LNCaP clone FGC (cell line): ENCODE measurements at places on chromosomes 12 and 14.

- DNase-seq = no peak
These were observed 10.4 kb downstream of the CPNE6 start for GRCh38 chr14:24081739-24082211.

DNA sequence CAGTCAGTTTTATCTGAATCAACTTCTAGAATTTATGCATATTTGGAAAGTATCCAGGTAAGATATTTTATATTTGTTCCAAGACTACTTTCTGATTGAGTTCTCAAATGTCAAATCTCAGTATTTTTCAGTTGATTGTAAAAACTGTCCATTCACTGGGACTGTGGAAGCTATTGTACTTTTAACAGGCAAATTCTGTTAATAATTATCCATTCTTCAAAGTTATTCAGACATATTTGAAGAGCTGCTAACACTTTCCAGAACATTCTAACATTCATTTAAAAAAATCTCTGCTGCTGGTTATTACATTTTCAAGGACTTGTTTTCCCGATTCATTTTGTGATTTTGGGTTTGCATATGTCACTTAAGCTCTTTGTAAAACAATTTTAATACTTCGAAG lies 59.7 kb downstream of the PIK3C2G start:
- no peak for DNase-seq

DNA sequence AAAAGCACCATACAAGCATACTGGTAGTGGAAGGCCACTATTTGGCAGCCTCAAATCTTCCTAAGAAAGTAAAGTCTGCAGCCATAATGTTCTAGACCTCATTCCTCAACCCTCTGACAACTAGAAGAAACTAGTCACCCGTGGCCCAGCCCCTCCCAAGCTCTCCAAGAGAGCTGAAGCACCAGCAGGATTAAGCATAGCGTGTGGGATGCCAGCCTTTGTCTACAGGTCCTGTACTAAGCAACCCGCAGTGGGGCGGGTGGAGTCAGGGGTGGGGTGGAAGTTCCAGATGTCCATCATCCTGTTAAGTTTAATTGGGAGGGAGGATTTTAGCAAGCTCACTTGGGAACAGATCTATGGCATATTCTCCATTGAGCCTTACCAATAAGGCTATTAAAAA lies 14.2 kb downstream of the SLC11A2 start:
- no peak for DNase-seq

DNA sequence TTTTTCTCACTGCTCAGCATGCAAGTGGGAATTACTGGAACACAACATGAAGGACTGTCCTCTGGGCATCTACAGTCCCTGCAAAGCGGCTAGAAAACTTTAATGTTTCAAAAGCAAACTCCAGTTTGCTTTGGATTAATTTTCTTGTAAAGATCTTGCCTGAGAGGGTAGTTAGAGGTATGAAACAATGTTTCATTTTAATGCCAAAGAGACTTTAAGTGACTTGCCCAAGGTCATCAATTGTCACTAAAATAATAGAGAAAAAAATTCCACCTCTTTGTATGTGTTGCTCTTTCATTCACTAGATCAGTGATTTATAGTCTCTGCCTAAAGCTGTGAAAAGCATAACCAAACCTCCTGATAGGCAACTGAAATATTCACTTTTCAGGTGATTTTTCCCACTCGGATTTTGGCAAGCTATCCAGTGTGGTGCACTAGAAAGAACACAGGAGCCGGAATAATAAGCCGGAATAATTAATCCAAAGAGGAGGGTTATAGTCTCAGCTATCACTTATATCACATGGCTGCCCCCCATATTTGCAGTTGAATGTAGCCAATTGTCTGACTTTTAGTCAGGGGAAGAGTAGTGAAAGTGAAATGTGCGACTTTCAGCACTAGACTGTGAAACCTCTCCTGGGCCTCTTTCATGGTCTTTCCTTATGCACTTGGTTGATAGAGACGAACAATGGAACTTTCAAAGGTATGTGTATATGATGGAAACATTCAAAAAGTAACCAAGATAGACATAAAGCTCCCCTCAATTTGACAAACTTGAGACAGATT lies 107.7 kb downstream of the SLC6A15 start:
- no peak for DNase-seq

DNA sequence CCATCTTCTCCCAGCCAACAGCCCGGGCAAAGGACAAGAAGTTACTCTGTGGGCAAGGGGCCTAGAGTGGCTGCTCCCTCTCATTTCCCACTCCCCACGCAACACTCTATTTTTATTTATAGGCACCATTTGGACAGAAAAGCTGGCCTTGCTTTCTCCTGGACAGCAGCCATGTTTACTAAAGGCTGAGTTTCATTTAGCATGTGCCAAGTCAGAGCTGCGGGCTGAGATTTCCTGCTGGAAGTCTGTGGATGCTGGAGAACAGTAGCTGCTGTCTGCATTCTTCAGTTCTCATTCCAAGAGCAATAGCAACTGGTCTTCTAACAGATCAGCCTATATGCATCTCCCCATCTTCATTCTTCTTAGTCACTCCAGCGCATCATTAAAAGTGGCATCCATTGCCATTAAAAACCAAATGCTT lies 8.3 kb downstream of the COL2A1 start:
- peak; percentile 87 for DNase-seq

DNA sequence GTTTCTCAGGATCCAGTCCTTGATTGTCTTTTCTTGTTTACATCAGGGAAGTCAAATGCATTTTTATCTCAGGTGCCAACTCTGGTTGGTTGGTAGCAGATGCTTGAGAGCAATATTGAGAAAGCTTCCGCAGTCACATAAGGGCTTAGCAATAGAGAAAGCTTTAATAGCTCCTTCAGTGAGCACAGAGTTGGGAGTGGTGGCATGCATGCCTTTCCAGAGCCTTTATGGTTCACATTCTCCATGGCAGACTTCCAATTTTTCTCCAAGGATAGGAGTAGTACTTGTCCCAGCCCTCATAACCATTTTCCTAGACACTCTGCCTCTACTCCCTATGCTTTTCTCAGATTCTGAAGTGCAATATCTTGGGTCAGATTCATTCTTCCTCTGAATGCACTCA lies 280.4 kb downstream of the AEBP2 start:
- peak; percentile 18 for DNase-seq

GRCh38 chr12:68743356-68743755 lies 2.6 kb upstream of the SLC35E3 start:
- no peak for DNase-seq

GRCh38 chr12:42486407-42486806 lies 103.1 kb downstream of the PRICKLE1 start:
- no peak for DNase-seq

- no peak for DNase-seq
These were observed 788 bp downstream of the TEX52 start for GRCh38 chr12:2856051-2856450.

- DNase-seq = no peak
These were observed 208.8 kb upstream of the EEA1 start for GRCh38 chr12:93137656-93138612.

DNA sequence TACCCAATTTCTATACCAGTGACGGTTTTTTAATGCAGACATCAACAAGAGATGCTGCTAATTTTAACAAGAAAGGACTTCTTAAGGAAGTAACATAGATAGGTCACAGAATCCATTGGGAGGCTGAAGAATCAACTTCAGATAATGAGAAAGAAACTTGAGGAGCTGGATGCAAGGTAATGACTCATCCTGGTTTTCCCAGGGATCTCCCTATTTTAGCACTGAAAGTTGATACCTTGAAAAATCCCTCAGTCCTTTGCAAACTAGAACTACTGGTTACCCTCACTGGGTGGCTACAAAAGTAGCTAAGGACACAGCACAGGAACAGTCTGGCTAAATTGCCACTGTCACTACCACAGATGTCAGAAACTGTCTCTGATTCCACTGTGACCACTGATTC lies 561.9 kb downstream of the FLRT2 start:
- DNase-seq = no peak

DNA sequence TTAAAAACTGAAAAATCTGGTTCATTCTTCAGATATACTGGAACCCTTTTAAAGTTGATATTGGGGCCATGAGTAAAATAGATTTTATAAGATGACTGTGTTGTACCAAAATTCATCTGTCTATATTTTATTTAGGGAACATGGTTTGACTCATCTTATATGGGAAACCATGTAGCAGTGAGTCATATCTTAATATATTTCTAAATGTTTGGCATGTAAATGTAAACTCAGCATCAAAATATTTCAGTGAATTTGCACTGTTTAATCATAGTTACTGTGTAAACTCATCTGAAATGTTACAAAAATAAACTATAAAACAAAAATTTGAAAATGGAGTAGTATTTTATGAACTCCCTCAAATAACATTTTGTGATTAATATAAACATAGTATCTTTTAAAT lies 14.2 kb downstream of the PTGER2 start:
- no peak for DNase-seq

DNA sequence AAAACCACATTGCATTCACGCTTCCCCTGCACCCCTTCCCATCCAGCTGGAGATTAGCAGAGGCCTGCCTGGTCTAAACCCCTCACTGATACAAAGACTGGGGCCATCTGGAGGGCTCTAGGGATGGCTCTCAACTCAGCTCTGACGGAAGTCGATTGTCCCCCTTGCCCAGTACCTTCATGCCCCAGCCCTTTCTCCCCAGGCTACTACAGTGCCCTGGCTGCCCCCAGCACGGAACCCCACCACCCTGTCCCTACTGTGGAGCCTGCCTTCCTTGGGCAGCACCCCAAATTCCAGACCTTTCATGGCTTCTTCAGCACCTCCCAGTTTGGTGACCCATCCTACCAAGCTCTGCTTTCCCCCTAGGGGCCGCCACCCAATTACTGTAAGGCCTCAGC lies 25.6 kb downstream of the ZFP36L1 start:
- no peak for DNase-seq

DNA sequence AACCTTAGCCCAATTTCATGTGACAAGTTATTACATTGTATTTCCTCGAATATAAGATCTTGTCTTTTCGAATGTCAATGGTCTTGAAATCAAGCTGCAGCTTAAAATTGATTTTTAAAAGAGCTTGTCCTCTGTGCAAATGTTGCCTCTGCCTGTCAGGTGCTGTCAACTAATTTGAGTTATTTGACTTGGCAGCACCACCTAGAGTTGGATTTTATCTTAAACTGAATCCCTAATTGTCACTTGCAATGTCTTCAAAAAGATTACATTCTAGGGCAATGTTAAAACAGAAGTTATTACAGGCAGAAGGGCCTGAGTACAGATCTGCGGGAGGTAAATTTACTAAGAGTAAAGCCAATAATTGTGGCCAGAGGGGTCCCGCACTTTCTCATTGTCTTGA lies 26.2 kb upstream of the TUNAR start:
- no peak for DNase-seq

- peak; percentile 81 for DNase-seq
These were observed 456.5 kb upstream of the LMO3 start for GRCh38 chr12:17062267-17063036.

GRCh38 chr14:91323671-91324605 lies 79.4 kb upstream of the GPR68 start:
- no peak for DNase-seq

DNA sequence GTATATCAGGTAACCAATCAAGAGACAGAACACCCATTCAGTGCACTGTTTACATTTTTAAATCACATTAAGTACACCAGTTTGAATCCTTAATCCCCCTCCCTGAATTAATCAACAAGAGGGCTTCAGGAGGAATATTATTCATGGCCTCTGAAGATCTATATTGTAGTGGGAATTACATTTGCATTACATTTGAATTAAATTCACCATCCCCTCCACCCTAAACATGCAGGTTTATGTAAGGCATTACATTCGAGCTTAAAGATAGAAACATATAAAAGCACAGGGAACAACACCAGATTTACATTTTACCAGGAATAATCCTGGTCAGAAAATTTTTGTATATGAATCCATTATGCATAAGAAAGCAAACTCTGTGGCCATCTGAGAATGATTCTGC lies 197.8 kb upstream of the KITLG start:
- DNase-seq = no peak

GRCh38 chr12:122503147-122503751 lies 2.5 kb upstream of the ZCCHC8 start:
- DNase-seq = no peak

DNA sequence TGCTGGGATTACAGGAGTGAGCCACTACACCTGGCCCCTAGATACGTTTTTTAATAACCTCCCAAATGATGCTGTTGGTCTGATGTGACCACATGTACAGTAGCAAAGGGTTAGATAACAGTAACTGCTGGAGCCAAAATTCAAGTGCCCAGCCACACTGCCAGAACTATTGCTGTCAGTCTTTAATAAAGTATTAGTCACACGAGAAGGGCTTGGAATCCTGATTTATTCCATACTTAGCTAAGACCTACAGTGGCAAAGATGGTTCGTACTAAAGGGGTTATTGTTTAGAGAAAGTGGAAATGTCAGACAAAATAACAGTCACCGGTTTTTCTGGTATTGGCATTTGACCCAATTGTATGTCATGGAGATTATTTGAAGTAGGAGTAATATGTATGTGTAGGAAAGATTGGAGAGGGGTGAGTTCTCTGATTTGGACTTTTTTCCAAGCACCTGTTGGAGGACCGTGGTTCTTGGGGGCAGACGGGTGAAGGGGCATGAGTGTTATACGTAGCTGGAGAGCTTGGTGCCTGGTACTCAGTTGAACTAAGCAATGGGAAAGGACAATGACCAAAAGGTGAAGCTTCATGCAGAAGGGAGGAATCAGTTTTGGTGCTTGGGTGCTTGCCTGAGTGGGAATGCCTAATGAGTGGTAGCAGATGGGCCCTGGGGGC lies 9.7 kb downstream of the TUBA1C start:
- DNase-seq = no peak

DNA sequence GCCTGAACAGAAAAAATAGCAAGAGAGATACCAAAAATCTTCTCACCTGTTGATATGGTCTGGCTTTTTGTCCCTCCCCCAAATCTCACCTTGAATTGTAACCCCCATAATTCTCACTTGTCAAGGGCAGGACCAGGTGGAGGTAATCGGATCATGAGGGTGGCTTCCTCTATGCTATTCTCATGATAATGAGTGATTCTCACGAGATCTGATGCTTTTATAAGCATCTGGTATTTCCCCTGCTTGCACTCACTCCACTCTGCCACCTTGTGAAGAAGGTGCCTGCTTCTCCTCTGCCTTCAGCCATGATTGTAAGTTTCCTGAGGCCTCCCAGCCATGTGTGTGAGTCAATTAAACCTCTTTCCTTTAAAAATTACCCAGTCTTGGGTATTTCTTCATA lies 291.2 kb downstream of the CPNE8 start:
- DNase-seq = no peak

DNA sequence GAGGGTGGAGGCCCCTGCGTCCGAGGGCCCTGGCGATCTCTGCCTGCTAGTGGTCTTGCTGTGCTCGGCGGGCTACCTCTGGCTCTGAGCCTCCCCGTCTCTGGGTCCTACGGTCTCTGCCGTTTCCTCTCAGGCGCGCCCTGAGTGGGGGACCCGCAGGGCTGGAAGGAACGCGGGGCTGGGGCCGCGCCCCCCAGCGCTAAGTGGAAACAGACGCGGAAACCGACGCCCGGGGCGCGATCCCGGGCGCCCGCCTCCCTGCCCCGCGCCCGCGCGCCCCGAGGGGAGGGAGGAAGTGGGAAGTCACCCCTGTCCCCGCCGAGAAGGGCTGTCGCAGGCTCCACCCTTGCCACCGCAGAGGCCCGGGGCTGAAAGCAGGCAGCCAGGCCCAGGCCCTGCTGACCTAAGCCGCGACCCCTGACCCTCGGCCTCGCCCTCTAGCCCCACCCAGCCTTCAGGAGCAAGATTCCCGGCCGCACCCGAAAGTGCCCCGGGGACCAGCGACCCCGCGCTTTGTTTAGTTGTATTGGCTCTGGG lies 831 bp downstream of the CRIP1 start:
- DNase-seq = no peak
